ENCODE measurements at places on chromosomes 2 and 18.

DNA sequence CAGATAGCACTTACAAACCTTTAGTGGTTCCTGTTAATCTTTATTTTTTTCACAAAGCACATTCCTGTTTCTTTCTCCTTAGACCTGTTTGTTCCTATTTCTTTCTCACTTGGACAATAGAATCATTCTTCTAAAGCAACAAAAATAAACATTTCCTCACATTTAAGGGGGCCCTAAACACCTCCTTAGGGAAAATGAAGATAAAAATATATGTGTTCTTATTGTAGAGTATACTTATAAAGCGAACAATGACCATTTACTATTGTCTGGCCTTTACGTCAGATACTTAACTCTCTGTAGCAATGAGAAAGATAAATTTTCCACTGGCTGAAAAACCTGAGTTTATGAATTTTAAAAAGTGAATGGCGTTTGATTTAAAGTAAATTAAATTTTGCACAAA is 234.6 kb downstream of the TCF4 start:
- DNase-seq = no peak

GRCh38 chr2:181857483-181857882 is 34.0 kb upstream of the ITPRID2 start:
- DNase-seq = no peak

- no peak for DNase-seq
Observed at GRCh38 chr2:196066291-196067087, 2.1 kb downstream of the DNAH7 start.

- DNase-seq = no peak
Observed at GRCh38 chr18:41022484-41022883, 932.5 kb upstream of the PIK3C3 start.

GRCh38 chr2:236190674-236191073 is 22.5 kb upstream of the GBX2 start:
- DNase-seq = no peak

DNA sequence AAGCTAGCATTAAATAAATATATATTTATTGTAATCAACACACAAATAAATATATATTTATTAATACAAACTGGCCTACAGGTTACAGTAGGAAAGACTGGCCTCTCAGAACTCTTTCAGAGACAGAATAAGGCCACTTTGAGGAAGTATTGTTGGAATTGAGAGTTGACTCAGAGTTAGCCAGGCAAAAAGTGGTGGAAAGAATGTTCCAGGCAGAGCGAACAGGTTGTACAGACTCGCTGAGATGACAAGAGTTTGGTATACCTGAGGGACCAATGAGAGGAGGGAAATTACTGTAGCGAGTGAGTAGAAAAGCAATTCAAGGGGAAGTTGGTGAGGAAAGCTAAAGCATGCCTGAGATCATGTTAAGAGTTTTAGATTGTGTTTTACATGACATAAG is 19.0 kb upstream of the XDH start:
- no peak for DNase-seq

- DNase-seq = no peak
Observed at GRCh38 chr2:190550137-190550536, 15.6 kb upstream of the NEMP2 start.

GRCh38 chr2:240728827-240729226 is 37.2 kb downstream of the AQP12A start:
- DNase-seq = no peak

DNA sequence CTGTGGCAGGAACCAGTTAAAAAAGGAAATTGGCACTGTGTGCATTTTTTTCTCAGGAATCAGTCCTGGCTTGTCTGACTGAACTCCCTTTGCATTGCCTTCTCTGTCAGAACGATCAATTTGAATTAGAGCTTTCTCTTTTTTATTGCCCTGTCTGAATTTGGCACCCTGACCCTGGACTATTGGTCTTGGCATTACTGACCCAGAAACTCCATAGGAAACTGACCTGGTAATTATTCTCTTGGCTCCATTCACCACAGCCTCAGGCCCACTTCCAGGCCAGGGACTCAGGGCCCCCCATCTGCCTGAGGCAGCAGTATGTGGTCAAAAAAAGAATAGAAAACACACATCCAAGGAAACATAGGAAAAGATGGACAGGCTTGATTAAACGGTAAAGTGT is 32.0 kb upstream of the CCDC88A start:
- DNase-seq = no peak

GRCh38 chr2:69770193-69770702 is 28.3 kb downstream of the ANXA4 start:
- no peak for DNase-seq

DNA sequence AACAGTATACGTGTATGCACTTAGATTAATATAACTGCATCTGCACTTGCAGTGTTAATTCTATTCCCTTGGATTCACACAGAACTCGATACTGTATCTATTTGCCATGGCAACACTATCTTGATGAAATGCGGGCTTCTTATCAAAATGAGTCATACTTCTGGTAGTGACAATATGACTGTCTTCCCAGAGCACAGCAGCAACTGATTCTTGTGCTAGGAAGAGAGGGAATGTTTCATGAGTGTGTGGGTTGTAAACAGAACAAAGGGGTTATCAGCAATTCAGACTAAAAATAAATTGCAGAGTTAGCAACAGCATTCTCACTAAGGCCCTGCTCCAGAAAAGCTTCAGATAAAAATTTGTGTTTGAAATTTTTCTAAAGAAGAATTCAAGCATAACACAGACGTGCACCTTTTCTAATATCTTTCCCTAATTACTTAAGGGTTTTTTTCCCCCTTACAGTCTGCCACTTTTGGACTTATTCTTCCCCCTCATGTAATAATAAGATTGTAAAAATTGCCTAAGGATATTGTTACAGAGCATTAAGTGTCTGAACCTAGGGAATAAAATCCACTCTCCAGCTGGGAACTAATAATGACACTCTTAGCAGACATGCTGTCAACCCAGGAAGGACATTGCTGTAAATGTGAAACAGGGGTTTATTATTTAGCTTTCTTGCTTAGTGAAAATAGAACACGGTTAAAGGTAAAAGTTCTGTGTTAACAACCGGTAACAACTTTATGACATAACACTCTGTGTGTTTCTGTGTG is 99.9 kb upstream of the SLC38A11 start:
- no peak for DNase-seq

GRCh38 chr2:223459328-223459939 is 142.7 kb downstream of the SCG2 start:
- DNase-seq = no peak

DNA sequence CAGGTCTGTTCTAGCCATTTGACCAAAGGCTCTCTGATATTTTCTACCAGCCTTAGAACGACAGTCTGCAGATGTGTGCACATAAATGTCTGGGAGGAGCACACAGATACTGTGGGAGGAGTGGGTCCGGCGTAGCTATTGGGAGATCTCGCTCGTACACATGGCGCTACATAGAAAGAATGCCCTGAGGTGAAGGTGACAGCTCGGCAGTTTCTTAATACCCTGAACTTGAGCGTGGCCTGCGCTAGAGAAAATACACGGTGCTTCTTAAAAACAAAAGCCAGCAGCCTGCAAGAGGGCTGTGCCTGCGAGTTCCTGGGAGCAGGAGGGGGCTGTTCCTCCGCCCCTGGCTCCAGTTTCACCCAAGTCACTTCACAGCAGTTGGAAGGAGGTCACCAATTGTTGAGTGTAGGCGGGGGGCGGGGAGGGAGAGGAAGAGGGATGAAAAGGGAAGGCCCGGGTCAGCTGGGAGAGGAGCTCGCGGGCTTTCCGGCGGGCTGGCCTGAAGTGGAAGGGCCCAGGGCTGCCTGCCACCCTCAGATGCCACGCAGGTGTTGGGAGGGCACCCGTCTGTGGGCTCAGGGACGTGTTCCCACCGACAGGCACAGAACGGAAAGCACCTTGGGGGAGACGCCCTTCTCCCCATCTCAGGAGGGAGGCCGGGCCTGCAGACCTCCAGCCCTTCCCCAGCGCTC is 124.7 kb upstream of the ZNF516 start:
- DNase-seq = no peak

- no peak for DNase-seq
Observed at GRCh38 chr18:28802546-28802945, 625.6 kb upstream of the CDH2 start.

GRCh38 chr2:182682210-182682609 is 33.8 kb upstream of the DNAJC10 start:
- no peak for DNase-seq

- DNase-seq = no peak
Observed at GRCh38 chr2:167935803-167936110, 311.6 kb downstream of the STK39 start.

DNA sequence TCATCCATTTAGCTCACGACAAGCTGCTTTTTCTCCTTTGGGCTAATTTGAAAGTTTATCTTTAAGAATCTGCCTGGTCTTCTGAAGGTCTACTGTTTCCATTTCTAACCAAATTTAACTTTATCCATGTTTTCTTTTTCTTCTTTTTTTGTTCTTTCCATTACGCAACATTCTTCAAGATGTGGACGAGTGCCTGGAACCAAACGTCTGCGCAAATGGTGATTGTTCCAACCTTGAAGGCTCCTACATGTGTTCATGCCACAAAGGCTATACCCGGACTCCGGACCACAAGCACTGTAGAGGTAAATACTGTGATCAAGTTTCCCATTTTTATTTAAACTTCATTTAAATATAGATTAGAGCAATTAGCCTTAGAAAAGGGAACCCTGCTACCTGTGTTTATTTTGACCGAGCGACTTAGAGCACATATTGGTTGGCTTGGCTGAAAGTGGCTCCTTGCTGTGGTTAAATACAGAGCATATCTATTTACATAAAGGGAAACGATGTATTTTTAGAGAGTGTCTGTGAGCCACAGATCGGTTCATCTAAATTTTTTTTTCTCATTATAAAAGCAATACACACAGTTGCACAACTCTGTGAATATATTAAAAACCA is 183.4 kb upstream of the RASGRP3 start:
- no peak for DNase-seq

GRCh38 chr18:33826151-33826550 is 248.1 kb downstream of the ASXL3 start:
- no peak for DNase-seq

DNA sequence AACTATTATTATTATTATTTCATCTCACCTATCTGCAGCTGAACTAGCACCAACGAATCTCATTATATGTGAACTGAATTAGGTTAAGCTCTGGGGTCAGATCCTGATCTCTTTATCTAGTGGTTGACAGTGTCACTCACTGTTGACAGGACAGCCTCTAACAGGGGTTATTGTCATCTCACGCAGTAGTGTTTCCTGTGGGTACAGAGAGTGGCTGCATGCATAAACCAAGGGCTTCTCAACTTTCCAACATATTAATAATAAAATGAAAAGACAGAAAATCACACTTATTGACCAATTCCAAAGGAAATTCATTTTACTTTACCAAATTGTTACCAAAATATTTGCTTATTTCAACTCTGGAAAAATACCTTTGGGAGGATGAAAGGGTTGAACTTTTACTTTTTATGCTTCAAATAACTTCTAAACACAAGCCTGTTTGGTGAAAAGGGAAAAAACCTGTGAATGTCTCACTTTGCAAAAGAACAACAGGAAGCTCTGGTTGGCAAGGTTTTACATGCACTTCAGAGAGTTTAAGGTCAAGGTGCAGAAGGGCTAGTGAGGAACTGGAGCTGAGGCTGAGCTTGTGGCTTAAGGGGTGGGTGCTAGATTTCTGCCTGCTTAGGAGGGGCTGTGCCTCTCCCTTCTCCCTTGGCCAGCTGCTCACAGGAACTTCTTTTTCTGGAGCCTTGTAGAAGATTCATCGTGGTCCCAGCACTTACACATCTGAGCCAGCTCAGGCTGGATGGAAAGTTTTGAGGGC is 72.6 kb downstream of the CTAGE1 start:
- no peak for DNase-seq

DNA sequence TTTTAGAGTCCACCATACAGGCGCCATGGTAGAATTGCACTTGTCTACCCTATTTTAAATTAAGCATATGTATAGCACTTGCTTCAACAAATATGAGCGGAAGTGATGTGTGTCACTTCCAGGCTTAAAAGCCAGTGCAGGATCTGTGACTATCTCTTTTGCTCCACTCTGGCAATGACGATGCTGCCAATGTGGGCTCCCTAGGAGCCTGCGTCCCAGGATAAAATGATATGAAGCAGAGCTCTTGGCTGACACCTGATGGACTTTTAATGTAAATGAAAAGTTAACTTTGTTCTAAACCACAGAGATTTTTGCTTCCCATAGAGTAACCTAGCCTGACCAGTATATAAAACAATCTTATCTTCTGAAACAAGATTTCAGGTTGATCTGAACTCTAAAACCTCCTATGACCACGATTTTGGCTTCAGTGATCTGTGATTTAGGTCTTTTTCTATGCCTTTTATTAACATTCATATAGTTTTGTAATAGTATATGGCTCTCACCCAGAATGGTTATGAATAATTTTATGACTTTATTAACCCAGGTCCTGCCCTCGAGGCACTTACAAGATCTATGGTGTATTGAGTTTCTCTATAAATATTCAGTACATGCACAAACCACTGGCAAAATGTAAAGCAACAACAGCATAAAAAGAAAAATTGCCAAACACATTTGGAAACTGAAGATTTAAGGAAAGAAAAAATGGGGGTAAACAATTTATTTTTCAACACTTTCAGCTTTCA is 422.5 kb upstream of the PIK3C3 start:
- DNase-seq = no peak

GRCh38 chr2:129619471-129619870 is 360.0 kb upstream of the RAB6C start:
- no peak for DNase-seq

GRCh38 chr2:102020596-102021170 is 28.9 kb downstream of the IL1R2 start:
- peak; percentile 63 for DNase-seq

- no peak for DNase-seq
Observed at GRCh38 chr2:568639-569235, 108.5 kb downstream of the TMEM18 start.

- no peak for DNase-seq
Observed at GRCh38 chr2:180678625-180678972, 301.8 kb upstream of the UBE2E3 start.

DNA sequence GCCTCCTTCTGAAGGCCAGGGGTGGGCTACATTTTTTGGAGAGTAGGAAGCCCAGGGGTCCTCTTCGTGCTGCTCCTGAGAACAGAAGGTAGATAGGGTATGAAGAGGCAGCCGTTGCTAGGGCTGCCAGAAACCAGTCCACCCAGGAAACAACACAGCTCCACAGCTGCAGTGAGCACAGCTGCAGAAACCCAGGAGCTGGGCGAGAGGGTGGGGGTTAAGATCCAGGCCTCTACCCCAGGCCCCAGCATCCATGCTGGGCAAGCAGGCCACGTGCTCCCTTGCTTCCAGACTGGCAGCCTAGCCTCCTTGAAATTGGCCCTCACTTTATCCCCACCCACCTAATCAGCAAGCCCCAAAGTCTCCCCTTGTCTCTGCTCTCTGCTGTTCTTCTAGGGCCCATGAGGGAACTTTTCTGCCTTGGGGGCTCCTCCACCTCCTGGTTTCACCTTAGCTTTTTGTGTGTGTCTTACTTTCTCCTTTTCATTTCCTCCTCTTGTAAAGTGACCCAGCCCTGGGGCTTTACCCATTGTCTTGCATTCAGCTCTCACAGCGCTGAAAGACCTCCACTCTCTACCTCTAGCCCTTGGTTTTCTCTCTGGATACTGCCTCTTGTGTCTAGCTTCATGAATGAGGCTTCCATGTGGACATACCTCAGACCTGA is 30.7 kb downstream of the STON1 start:
- DNase-seq = no peak
